ENCODE measurements at places on chromosomes 13 and 19.

- DNase-seq, result no peak
Measured at GRCh38 chr19:10740798-10741197, 22.9 kb downstream of the DNM2 start.

DNA sequence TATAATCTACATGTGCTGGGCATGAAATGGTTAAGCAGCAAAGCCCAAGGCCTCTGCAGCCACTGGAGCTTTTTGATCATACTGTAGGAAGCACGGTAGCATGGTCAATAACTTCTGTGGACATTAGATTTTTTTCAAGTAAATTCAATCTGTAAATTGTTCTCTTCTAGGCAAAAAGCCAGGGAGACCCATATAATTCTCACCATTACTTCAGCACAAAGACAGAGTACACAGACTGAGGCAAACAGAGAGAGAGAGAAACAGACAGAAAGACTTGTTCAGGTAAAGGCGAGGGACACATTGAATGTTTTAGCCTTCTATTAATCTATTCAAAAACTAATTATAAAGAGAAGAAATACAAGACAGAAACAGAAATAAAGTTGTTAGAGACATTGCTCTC is 349.4 kb downstream of the RFC3 start:
- no peak for DNase-seq

- peak; percentile 95 for DNase-seq
Measured at GRCh38 chr19:14614099-14614412, 31.2 kb downstream of the CLEC17A start.

- no peak for DNase-seq
Measured at GRCh38 chr13:77781808-77782207, 84.3 kb downstream of the SLAIN1 start.

DNA sequence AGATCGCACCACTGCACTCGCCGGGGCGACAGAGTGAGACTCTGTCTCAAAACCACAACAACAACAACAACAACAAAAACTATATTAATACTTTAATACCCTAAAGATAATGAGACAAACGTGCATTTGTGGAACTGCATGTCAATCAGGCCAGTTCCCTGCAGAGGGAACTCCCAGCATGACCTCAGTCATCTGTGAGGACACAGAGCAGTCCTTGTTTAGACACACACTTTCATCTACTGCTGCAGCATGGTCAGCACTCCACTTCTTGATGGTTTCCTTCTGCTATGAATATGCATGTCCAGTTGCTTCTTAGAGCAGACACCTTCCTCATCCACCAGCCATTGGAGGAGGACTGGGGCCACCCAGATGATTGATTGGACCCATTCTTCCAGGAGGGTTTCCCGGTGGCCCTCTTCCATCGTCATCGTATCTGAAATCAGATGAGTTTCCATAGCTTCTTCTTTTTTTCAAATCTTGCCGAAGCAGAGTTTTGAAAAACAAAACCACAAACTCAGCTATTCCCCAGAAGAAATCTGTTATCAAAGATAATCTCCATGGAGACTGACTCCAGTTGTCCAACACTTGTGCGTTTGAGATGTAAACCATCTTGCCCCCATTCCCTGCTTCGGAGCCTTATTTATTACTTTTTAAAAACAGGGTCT is 26.5 kb downstream of the ZNF607 start:
- no peak for DNase-seq

DNA sequence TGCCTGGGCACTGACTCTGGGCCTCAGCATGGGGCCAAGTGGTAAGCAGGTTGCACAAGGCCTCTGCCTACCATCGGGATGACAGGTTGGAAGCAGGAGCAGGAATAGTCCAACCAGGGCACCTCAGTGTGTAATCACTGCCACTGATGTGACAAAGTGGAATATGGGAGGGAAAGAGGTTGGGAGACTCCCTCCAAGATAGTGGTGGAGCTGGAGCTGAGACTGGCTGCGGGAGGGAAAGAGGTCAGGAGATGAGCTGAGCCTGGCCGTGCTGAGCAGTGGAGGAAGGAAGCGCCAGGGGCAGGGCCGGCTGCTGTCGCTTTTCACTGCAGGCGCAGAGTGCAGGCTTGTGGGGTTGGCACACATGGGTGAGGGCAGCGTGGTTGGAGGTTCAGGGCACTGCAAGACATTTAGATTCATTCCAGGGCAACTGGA is 6.8 kb downstream of the UPF3A start:
- no peak for DNase-seq

DNA sequence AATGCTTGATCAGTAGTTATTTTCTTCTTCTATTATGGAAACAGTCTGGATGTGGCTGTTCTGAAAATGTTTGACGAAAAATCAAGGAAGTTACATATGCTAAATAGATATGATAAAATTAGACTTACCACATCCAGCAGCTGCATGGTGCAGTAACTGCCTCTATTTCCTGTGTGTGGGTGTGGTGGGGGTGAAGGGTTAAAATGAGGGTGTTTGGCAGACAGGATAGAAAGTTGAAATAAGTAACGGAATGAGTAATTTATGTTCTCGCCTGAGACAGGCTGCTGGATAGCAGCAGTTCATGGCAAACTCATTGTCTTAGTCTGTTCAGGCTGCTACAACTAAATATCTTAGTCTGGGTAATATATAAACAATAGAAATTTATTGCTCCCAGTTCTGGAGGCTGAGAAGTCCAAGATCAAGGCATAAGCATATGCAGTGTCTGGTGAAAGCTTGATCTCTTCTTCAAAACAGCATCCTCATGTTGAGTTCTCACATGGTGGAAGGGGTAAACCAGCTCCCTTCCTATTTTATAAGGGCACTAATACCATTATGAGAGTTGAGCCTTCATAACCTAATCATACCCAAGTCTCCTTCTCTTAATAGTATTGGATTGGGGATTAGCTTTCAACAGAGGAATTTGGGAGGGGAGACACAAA is 1248.9 kb downstream of the SLITRK5 start:
- peak; percentile 61 for DNase-seq

DNA sequence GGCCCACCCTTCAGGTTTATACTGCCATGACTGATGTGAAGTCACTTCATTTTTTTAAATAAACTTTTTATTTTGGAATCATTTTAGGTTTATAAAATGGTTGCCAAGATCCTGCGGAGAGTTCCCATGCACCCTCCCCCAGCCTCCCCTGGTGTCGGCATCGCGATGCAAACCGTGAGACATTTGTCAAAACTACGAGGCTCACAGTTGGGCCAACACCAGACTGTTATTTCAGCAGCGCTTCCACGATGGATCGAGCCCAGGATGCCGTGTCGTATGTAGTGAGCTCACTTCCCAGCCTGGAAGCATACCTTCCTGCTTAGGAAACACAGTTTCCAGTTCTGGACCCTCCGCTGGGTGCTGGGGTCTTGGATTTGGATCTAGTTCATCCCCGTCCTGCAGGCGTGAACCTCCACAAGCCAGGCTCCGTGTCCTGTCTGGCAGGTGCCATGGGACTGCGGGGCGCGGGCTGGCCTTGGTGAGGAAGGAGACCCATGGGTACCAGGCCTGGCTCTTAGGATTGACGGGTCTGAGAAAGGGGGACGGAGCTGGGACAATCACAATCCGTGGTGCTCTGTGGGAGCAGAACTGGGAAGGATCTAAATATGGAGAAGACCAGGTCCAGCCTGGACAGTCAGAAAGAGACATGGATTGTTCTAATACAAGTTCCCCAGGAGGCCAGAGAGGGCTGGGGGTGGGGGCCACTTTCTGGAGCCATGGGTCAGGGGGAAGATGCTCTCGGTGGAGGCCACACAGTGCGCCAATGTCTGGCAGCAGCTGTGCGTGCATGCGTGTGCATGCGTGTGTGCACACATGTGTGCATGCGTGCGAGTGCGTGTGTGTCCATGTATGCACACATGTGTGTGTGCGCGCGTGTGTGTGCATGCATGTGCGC is 2.4 kb upstream of the SBK2 start:
- DNase-seq, result no peak

DNA sequence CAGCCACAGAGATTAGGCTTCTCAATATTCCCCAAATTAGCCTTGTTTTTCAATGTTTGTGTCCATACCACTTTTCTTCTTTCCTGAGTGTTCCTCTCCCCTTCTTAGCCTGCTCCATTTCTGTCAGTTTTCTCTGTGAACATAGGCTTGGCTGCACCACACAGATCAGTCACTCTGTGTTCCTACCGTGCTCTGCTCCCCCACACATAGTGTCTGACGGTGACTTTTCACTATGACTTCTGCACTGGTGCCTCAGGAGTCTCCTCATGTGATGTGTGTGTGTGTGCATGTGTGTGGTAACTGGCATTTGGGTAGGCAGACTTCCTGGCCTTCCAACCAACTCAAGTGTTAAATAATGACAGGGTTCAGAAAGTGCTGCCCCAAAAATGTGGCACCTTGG is 47.9 kb upstream of the MYCBP2 start:
- peak; percentile 78 for DNase-seq

DNA sequence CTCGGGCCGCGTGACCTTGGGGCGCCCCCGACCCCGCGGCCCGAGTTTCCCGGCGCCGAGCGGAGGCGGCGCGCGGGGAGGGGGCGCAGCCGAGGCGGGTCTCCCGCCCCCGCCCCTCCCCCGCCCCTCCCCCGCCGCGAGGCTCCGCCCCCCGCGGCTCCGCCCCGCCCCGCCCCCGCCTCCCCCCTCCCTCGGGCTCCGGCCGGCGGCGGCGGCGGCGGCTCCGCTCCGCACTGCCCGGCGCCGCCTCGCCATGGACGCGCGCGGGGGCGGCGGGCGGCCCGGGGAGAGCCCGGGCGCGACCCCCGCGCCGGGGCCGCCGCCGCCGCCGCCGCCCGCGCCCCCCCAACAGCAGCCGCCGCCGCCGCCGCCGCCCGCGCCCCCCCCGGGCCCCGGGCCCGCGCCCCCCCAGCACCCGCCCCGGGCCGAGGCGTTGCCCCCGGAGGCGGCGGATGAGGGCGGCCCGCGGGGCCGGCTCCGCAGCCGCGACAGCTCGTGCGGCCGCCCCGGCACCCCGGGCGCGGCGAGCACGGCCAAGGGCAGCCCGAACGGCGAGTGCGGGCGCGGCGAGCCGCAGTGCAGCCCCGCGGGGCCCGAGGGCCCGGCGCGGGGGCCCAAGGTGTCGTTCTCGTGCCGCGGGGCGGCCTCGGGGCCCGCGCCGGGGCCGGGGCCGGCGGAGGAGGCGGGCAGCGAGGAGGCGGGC is at the start of gene HCN2:
Gene HCN2 (plus strand): TSS at position 189 of the 703 bp plus-strand sequence. CDS start 65 bp downstream, at position 254.
- DNase-seq, result no peak
